Cortex of kidney (tissue), 1 donor: ENCODE measurements at places on chromosomes 4 and X.

GRCh38 chr4:182143086-182143821 lies 99.9 kb upstream of the TENM3 start:
- DNase-seq = no peak

GRCh38 chrX:112839856-112840255 lies 775 bp downstream of the AMOT start:
- DNase-seq = no peak

GRCh38 chrX:153687121-153688039 lies at the start of gene SLC6A8:
SLC6A8 (plus strand) TSS chrX:153687926; CDS start chrX:153688575, 649 bp downstream.
- DNase-seq = no peak

DNA sequence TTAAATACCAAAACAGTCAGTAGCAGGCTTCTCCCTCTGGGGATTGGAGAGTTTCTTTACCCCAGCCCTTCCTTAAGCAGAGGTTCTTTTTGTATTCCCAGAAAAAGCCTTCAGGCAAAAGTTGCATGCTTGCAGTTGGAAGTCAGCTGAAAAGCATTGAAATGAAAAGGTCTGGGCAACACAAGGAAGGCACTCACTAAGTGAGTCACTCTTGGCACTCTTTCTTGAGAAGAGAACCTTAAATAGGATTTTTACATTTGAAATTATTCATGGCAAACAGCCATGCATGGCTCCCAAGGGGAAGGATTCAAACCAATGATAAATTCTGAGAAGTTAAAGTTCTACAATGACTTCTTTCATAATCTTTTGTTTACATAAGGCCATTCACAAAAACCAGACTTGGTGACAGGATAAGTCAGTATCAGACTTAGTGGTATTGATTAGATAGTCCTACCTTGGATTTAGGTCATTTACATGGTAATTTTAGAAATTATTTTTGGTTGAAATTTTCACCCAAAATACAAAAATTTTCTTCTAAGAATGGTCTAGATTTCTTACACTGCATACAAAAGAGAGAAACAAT lies 2068.9 kb downstream of the PCDH7 start:
- no peak for DNase-seq

- DNase-seq = no peak
Observed at GRCh38 chr4:118850488-118851173, 14.7 kb upstream of the SEC24D start.

GRCh38 chr4:76781698-76782595 lies 116.0 kb downstream of the SOWAHB start:
- DNase-seq = no peak
